NB4 (cell line): ENCODE measurements at places on chromosomes 1 and 21.

- DNase-seq: no peak
Observed at GRCh38 chr1:177984136-177984525, 14.3 kb upstream of the SEC16B start.

GRCh38 chr1:50779801-50780200 lies 180.3 kb downstream of the FAF1 start:
- DNase-seq: peak; percentile 10

GRCh38 chr1:119010201-119010600 lies 22.1 kb upstream of the TBX15 start:
- DNase-seq: no peak

GRCh38 chr1:236685917-236686814 lies at the start of gene ACTN2:
Gene ACTN2, plus strand, starts transcription at chr1:236686499. Its CDS starts 175 bp downstream, at chr1:236686674.
- peak; percentile 42 for DNase-seq

DNA sequence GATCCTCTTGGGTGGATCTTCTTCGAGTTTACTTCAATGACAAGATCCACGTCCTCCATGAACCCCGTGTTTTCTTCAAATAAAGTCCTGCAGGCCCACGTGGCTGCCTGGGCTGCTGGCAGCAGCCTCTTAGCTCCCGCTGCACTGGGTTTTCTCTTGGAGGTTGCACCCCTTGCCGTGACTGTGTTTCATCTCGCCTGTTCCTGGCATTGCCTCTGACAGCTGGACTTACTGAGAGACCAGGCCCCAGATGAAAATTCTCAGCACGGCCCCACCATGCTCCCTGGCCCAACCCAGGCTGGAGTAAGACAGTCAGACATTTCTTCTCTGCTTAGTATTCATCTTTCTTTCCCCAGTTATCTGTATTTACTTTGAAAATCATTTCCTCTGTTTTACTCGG lies 274.8 kb upstream of the RUNX1 start:
- DNase-seq: no peak

GRCh38 chr1:173042806-173043205 lies 7.9 kb downstream of the TNFSF18 start:
- DNase-seq: no peak

GRCh38 chr21:36630485-36631206 lies 68.3 kb upstream of the SIM2 start:
- DNase-seq: peak; percentile 53

DNA sequence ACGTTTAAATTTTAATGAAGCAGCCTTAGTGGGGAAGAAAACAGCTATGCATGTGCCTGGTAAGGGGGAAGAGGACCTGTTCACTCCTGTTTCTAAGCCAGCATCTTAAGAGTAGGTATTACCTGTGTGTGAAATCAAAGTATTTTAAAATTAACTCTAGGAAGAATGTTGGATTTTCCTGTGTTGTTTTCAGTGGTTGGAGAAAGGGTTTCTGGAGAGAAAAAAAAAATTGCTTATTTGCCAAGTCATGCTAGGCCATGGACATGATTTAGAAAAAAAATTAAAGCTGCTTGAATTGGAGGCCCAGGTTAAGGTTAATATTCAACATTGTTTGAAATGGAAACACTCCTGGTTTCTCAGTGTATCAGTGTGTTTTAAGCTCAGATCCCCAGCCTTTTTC lies 42.9 kb upstream of the DNAJC6 start:
- DNase-seq: no peak

GRCh38 chr1:200363264-200363933 lies 46.4 kb downstream of the ZNF281 start:
- peak; percentile 54 for DNase-seq

DNA sequence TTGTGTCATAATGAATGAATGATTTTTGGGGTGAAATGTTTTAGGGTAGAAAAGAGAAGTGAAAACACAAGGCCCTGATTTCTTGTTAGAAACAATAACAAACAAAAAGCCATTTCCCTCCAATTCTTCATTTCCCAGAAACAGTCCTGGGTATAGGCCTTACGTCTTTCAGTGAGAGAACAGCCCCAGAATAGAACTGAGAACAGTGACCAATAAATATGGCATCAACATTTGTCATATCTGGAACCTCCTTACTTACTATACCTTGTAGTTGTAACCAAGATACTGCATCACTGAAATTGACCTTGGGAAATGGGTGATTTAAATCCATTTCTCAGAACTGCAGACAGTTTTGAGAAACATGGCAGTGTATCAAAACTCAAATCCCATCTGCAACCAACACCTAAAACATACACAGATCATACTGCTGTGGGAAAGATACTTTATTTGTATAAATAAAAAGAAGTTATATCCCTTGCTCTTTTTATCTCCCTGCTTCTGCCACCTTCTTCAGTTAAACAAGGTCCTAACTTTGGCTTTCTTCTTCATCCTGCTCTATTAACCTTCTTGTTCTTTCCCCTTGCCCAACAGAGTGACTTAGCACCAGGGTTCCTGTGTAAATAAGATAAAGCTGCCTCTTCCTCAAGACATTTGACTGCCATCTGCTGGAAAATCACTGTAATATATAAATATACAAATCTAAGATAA lies 19.5 kb downstream of the XKR8 start:
- DNase-seq: peak; percentile 75
